ENCODE measurements at places on chromosomes 11 and 22.

GRCh38 chr11:26960281-26960680 is 33.6 kb upstream of the FIBIN start:
- no peak for DNase-seq

DNA sequence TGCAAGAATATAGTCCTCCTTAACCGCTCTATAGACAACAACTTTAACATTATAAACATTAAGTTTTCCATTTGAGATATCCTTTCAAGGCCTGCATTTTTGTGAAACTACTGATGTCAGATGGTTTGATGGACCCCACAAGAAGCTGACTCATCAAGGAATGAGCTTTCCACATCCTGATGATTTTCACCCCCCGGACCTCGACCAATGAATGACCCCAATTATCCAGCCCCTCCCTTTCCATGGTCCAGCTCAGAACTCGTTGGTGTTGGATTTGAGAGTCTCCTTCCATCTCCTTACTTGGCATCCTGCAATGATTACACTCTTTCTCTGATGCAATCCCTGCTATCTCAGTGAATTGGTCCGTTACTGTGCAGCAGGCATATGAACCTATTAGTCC is 31.8 kb upstream of the GUCY1A2 start:
- DNase-seq: no peak

DNA sequence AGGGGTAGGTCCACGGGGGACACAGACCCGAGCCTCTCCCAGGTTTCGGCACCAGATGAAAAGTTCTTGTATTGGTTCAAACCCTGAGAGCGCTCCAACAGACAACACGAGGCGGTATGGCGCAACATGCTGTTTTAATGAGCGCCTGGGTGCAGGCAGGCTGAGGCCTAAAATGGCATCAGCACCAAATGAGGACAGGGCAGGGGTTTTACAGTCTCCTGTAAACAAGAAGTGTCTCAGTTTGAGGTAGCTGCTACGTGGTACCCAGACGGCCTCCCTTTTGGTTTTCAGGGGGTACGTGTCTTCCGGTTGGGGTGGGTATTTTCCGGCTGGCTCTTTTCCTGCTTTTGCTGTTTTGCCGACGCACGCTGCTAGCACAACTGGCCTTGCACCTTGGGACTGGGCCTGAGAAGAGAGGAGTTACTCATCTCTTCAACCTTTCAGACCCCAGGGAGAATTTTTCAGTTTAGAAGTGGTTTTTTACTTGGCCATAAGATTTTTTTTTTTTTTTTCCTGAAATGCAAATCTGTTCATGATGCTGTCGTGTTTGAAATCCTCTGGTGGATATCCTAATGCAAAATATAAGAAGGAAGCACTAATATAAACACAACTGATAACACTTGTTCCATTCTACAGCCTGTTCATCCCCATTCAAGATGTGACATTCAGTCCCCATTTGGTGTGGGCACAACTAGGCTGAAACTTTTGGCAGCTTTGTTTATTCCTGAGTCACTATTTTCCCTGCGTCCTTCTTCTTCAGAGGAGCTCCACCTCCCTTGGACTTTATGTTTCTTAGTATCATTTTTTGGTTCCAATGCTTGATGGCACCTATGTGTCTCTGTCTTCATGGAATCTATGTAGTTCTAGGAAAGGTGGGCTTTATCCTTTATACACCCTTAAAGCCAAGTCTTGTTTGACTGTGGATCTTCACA is 6.5 kb downstream of the PPFIBP2 start:
- DNase-seq: no peak

DNA sequence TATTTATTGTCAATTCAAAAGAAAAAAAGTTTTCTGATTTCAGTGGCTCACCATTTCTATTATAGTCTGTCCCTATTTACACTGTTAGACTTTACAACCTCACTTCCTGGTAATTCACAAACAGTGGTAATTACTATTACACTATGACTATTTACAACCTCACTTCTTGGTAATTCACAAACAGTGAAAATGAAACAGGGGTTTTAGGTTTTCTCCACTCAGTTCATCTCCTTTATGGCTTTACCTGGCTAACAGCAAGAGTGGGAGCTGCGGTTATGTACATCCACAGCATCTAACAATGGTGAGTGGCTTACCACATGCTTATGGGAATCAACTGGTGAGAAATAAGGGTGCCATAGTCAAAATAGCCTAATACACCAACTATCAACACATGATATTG is 166.4 kb downstream of the CASP12 start:
- DNase-seq: no peak

GRCh38 chr11:17590463-17590862 is 43.4 kb downstream of the OTOG start:
- no peak for DNase-seq
